Endothelial cell (in vitro differentiated cells): ENCODE measurements at places on chromosomes 12 and 14.

- no peak for DNase-seq
Measured at GRCh38 chr14:104226421-104227383, 88.3 kb downstream of the KIF26A start.

DNA sequence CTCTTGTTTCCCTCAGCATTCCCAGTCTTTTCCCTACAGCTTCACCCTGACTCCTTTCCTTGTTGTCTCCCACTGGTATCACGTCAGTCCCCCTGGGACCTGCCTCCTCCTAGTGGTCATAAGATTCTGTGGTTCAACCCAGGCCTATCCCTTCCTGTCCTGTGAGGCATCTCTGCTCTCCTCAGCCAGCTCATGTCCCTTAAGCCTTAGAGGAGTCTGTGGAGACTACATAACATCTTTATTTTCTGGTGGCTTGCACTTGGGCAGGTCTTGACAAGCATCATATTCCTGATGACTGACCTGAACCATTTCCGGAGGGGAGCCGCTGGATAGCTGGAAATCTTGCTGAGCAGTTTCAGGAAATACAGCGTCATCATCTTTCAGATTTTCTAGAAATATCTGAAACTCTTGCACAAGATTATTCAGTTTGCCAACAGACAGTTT lies 688 bp downstream of the C12orf71 start:
- no peak for DNase-seq

GRCh38 chr12:125093681-125094330 lies 28.6 kb downstream of the AACS start:
- DNase-seq, result no peak

GRCh38 chr12:31386364-31386777 lies 60.4 kb upstream of the SINHCAF start:
- DNase-seq, result no peak

- DNase-seq, result no peak
Measured at GRCh38 chr12:128783129-128783574, 40.6 kb downstream of the SLC15A4 start.
